ENCODE measurements at places on chromosomes 6 and 20.

- DNase-seq: no peak
These were observed 53.7 kb downstream of the TOP1 start for GRCh38 chr20:41082306-41082705.

- no peak for DNase-seq
These were observed 122.9 kb upstream of the QKI start for GRCh38 chr6:163291622-163292021.

- DNase-seq: no peak
These were observed 105.7 kb upstream of the QKI start for GRCh38 chr6:163308629-163309440.

GRCh38 chr20:46406986-46407670, 713 bp upstream of the ELMO2 start:
- DNase-seq: peak; percentile 65

Measured in NCI-H1436 (cell line).